CD4-positive, CD25-positive, alpha-beta regulatory T cell (primary cell): ENCODE measurements at places on chromosomes 3 and 15. TPM values are rescaled to one million over a fixed set of nuclear protein-coding genes. Genes with fewer than 3 reads are reported as not detected.

CAMKV gene
- not detected for polyA plus RNA-seq

WDR6 gene
- 117 TPM for polyA plus RNA-seq

KBTBD13 gene
- polyA plus RNA-seq, result not detected

PTH1R gene
- polyA plus RNA-seq, result not detected

LRRC34 gene
- polyA plus RNA-seq, result not detected

ARHGAP31 gene
- 4.8 TPM for polyA plus RNA-seq

CPA3 gene
- polyA plus RNA-seq, result not detected

RBSN gene
- polyA plus RNA-seq, result 27.6 TPM

CSPG4 gene
- not detected for polyA plus RNA-seq

PRR23B gene
- polyA plus RNA-seq, result not detected

ARPP21 gene
- not detected for polyA plus RNA-seq

TERC gene
- 0.76 TPM for polyA plus RNA-seq

TLR9 gene
- polyA plus RNA-seq, result not detected

OXTR gene
- polyA plus RNA-seq, result not detected

SLC12A8 gene
- polyA plus RNA-seq, result not detected

ATP13A4 gene
- not detected for polyA plus RNA-seq

P2RY1 gene
- 0.08 TPM for polyA plus RNA-seq

FEZF2 gene
- polyA plus RNA-seq, result not detected

SNTN gene
- not detected for polyA plus RNA-seq

CHP1 gene
- polyA plus RNA-seq, result 17.9 TPM

GABRB3 gene
- 0.05 TPM for polyA plus RNA-seq

MAPK6 gene
- polyA plus RNA-seq, result 15.9 TPM

LTF gene
- polyA plus RNA-seq, result not detected

FRMD5 gene
- 0.33 TPM for polyA plus RNA-seq
